Substantia nigra (tissue), 51 donors: ENCODE measurements at places on chromosomes 4 and X.

- no peak for DNase-seq
Measured at GRCh38 chr4:99324979-99325378, 3.8 kb upstream of the ADH1B start.

DNA sequence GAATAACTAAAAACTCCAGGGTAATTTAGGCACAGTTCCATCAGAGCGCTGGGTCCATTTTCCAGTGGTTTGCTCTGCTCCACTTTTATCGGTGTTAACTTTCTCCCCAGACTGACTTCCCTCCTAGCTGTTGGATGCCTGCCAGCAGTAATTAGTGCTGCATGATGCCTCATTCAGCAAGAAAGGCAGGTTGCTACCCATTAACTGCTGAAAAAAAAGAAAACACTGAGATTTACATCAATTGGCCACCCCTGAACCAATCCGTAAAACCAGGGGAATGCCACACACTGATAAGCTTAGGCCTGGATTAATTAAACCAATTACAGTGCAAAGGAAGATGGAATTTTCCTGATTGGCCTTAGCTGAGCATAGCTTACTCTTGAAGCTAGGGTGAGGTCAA is 182.4 kb upstream of the CXXC4 start:
- DNase-seq, result peak; percentile 1

DNA sequence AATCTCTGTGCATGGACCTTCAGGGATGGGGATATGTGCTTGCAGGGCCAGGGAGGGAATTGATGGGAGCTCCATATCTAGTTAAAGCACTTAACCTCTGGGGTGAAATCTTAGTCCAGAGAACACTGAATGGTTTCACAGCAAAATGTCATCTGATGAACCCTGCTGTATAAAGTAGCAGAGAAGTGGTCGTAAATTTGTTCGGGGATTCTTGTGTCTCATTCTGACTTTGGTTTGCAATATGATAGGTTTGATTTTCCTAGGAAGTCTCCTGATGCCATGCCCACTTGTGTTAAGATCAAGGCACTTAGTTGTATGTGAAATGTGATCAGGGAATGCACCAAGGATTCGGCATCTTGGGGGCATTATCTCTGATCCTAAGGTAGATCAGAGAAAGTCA is 96.9 kb downstream of the NHS start:
- DNase-seq, result no peak

- no peak for DNase-seq
Measured at GRCh38 chr4:118221227-118221800, 131.5 kb downstream of the PRSS12 start.

- DNase-seq, result no peak
Measured at GRCh38 chrX:37809970-37810369, 30.1 kb downstream of the CYBB start.

GRCh38 chrX:117707948-117708743 is 408.5 kb downstream of the KLHL13 start:
- DNase-seq, result no peak

DNA sequence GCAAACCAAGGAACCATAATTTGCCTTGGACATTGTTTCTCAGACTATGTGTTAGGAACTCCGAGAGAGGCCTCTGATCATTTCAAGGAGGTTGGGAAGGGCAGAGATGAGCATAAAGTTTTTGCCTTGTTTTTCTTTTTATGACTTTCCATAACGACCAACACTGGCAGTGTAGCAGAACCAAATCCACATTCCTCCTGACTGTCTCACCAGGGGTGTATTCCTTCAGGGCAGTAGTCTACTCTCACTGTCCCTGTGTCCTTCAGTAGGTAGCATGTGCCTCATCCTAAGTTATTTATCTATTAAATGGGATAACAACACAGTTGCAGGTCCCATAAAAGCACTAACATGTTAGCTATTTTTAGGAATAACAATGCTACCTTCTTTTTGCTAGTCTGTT is 20.8 kb downstream of the EGFL6 start:
- DNase-seq, result no peak

- DNase-seq, result no peak
Measured at GRCh38 chr4:151304755-151305154, 20.6 kb downstream of the SH3D19 start.

DNA sequence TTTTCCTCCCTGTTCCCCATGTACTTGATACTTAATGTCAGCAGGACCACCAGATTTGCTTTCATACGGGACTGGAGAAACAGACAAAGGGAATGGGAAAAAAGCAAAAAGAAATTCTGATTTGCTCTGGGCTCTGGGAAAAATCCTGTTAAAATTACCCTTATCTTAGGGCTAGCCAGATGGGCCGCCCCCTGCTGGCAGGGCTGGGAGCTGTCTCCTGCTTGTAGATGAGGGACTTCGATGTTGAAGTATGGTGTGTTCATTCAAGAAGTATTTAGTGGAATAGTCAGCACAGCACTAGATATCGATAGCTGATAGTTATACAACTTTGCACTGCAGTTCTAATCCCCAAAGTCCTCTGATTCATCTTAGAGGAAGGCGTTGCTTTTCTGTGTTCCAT is 45.8 kb downstream of the BCORL1 start:
- no peak for DNase-seq

DNA sequence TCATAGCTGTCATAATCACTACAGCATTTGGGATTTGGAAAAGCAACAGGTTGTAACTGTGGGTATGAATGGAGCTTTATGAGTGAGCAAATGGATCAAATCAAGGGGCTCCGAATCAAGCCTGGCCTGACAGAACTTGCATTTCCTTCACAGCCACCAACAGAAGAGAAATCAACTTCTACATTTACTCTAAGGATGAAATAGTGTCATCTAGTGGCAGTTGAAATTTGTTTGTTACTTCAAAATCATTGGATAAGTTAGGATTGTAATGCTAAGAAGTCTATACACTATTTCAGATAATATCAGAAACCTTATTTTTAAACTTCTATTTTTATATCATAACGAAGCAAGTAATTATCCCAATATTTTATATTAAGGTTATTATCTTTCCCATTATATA is 10.7 kb upstream of the WDR17 start:
- no peak for DNase-seq

- DNase-seq, result no peak
Measured at GRCh38 chr4:134001057-134001456, 200.5 kb downstream of the PABPC4L start.

DNA sequence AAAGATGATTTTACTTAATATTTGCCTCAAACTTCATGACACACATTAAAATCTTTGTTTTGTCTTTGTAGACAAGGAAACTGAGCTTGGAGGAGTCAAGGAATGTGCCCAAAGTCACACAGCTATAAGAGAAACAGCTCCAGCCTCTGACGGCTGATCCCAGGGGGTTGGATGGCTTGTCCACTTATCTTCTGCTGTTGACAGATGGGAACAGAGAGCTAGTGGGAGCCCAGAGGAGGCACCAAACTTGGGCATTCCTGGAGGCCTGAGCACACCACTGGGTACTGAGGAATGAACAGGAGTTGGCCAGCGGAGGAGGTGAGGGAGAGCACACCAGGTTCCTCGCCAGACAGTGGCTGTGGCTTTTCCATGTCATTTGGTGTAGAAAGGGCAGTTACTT is 56.4 kb upstream of the GPR78 start:
- DNase-seq, result no peak

DNA sequence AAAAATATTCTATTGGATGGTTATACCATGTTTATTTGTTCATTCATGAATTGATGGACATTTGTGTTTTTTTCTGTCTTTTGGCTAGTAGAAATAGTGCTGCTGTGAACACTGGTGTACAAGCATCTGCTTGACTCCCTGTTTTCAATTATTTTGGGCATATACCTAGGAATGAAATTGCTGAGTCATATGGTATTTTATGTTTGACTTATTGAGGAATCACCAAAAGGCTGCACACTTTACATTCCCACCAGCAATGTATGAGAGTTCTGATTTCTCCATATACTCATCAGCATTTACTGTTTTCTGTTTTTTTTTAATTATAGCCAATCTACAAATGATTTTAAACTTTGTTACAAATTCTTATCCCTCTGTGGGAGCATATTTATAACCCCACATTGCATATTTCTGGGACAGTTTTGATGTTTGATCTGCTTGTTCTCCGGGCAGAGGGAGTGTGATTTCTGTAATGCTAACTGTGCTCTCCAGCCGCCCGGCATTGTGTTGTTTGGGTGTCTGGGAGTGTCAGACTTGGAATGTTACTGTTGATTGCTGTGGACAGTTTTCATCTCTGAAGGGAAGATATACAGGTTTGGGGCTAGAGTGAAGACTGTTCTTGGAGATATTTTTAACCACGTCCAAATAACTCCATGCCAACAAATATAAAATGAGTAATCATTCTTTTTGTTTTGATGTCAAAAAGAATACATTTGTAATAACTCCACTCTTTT is 60.5 kb upstream of the PGRMC2 start:
- no peak for DNase-seq

DNA sequence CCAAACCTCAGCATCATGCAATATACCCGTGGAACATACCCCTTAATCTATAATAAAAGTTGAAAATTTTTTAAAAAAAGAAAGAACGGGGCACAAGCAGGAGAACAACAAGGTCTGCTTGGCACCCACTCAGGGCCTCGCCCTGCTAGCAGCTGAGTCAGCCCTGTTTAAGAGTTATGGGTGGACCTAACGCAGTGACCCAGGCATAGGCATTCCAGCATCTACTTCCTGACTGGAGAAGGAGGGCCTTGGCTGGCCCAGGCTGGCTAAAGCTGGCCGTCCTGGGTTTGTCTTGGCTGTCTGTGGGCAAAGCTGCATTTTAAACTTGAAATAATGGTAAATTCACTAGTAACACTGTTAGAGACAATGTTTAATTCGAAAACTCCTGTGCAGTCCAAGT is 236.7 kb upstream of the PGRMC2 start:
- no peak for DNase-seq

GRCh38 chr4:117777721-117778120 is 256.6 kb upstream of the NDST3 start:
- DNase-seq, result no peak

- DNase-seq, result no peak
Measured at GRCh38 chr4:94412658-94413038, 39.1 kb upstream of the PDLIM5 start.

DNA sequence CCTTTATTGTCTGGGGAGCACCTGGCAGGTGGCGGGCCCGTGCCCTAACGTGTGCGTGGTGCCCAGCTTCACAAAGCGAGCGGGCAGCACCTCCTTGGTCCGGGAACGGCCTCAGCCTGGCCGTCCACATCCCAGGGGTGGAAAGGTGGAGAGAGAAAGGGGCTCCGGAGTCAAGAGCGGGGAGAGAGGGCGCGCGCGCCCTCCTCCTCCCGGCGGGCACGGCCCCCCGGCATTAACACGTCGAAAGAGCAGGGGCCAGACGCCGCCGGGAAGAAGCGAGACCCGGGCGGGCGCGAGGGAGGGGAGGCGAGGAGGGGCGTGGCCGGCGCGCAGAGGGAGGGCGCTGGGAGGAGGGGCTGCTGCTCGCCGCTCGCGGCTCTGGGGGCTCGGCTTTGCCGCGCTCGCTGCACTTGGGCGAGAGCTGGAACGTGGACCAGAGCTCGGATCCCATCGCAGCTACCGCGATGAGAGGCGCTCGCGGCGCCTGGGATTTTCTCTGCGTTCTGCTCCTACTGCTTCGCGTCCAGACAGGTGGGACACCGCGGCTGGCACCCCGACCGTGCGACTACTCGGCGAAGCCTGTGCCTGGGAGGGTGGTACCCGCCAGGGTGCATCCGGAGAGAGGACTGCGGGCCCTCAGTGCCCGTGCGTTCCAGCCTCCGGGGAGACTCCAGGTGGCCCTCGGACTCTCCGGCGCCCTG is at the start of gene KIT:
Gene KIT, plus strand, starts transcription at position 407 of the 701 bp plus-strand sequence. Its CDS starts 58 bp downstream, at position 465.
- peak; percentile 5 for DNase-seq

DNA sequence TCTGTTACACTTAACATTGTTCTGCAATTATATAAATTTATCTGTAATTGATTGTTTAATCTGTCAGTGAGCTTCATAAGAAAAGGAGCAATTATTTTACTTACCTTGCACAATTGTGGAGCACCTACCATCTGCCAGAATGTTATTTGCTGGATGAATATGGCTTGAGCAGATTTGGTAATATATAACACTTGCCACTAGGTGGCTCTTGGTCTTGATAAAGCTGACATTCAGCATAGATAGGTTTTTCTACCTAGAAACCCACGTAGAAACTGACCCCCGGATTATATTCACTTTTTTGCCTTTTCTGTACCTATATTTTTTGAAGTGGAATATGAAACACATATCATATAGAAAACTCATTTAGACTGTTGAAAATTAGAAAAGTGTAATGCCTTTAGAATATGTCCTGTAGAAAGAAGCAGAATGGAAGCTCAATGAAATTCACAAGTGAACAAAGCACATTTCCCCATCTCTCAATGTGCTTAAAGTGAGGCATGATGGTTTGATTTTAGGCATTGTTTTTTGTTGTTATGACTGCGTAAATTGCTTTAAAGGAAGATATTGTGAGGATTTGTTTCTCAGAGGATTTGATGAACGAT is 9.5 kb downstream of the RBPJ start:
- no peak for DNase-seq
